Amniotic stem cell (primary cell): ENCODE measurements at places on chromosomes 3 and 15.
A peak's percentile ranks its signal among the peaks of the same experiment; 100 is the strongest.

DNA sequence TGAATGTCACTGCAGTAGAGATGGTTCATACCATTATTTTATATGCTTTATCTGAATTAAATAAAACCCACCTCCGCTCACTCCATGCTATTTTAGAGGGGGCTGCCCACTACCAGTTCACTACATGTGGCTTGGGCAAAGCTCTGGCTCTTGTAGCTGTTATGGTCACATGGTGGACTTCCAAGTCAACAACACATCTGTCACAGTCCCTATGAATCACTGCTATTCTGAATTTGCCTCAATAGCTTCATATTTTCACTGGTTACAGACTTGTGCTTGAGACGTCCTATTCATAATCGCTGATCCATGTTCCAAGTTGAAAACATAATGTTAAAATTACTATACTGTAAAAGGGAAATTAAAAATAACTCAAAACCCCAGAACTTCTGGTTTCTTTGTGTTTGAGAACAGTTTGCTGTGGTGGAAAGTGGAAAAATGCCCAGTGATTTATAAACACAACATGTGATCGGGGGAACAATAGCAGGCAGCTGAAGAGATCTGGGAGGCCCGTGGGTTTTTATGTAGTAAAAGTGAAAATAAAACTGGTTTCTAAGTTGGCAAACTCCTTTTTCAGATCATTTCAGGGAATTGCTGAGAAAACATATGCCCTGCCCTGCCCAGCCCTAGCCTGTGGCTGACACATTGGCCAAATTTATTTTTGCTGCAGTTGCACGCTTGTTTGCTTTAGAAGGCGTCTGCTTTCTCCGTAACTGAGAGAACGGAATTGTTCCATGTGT is 128.8 kb upstream of the PRR23C start:
- no peak for DNase-seq

GRCh38 chr3:48738144-48738536 is 21.1 kb upstream of the IP6K2 start:
- DNase-seq: no peak

GRCh38 chr3:105093371-105094252 is 273.1 kb upstream of the ALCAM start:
- DNase-seq: no peak

DNA sequence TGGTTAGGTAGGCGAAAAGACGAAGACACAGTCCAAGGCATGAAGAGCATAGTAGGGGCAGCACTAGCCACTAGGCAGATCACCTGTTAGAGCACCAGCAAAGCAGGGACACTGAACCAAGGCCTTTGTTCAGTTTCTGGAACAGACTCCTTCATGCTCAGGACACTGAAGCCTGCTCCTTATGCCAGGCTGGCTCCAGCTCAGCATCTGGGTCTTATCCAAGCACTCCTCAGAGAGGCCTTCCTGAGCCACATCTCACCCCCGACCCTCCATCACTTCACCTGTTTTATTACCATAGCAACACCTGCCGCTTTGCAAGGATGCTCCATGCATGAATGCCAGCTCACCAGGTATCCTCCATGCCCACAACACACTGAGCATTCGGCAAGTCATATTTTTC is 206.3 kb upstream of the CHRNA7 start:
- DNase-seq: no peak

DNA sequence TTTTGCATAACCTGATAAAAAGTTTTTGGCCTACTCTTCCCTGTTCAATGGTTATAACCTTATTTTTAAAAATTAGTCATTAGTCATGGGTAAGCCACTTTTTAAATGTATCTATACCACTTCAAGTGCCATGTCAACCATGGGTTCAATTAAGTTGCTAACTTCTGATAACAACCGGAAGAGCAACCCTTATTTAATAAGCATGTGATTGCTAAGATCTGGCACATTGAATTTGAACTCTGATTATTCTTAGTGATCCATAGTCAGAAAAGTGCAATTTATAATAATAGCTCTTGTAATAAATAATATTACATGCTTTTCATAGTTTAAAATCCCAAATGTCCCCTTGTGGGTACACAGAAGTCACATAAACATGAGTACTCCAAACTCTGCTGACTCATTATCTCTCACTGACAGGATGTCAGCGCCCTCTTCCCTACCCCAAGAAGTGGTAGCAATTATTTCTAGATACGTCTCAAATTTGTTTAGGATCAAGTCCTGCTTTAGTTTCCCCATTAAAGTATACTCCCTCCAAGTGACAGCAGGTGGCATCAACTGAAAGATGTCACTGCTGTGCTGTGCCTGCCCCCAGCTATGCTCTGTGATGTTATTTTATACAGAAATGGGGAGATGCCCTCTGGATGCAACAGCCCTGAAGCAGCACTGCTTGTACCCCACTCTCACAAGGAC is 18.6 kb downstream of the SAMD7 start:
- DNase-seq: no peak

DNA sequence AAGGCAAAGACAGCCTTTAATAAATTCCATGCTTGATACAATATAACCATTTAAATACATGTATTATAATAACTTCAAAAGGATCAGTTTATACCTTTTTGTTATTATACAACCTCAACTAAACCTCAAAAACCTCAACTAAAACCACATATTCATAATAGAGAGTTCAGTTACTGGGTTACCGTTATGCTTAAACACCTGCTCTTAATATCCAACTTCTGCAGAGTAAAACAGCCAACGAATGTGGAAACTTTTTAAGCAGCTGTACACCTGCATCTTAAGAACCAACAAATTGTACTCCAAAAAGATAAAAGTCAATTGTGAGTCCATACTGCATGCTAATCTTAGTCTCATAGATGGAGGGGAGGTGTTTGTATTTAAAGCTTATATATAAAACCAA is 53.5 kb downstream of the TFDP2 start:
- no peak for DNase-seq

GRCh38 chr15:89575656-89576416 is 567 bp downstream of the TICRR start:
- DNase-seq: no peak

- no peak for DNase-seq
Measured at GRCh38 chr3:137075020-137075419, 117.2 kb downstream of the IL20RB start.

- no peak for DNase-seq
Measured at GRCh38 chr15:35244227-35244626, 159.1 kb upstream of the NANOGP8 start.

- DNase-seq: no peak
Measured at GRCh38 chr3:86801066-86801465, 189.9 kb downstream of the VGLL3 start.

DNA sequence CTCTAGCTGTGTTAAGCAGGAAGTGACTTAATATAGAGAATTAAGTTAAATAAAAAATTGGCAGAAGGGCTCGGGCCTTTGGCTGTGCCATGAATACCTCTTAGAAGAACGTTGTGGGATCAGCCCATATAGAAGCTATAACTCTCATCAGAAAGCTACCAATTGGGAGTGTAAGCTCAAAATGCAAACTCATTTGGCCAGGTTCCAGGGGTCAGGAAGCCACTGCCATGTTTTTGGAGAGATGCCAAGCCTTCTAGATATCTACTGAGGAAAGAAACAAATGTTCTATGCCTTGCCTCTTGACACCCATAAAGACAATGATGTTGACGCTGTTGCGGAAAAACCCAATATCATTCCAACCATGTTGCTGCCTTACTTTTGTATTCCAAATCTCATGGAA is 475.2 kb upstream of the TGFBR2 start:
- DNase-seq: no peak

DNA sequence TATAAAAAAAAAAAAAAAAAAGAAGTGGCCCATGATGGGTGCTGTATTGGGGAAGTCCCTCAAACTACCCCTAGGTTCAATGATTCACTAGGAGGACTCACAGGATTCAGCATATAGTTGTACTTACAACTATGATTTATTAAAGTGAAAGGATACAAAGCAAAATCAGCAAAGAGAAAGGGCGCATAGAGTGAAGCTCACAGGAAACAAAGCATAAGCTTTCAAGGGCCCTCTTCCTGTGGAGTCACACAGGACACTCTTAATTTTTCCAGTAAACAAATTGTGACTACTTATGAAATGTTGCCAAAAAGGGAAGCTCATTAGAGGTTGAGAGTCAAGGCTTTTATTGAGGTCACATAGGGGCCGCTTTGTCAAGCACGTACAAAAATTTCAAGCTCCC is 153.7 kb upstream of the GAP43 start:
- no peak for DNase-seq

DNA sequence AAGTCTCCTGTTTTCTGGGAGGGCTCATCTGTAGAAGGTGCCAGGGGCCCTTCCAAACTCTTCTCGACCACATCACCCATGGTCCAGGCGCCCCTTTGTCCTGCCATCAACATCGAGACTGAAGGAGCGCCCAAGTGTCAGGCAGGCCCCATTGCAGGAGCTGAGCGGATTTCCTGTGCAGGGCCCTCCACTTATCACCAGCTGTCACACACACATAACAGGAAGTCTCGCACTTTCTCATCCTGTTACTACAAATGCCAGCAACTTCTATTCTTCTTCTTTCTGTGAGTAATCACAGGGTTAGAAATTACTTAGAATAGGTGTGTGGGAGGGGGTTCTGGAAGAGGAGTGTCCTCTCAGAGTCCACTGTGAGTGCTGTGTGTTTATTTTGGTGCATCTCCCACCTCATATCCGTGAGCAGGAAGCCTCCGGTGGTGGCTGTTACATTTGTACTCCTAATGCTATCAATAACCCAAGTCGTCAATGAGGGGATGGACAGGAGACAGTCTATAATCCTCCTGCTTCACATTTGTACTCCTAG is at the start of gene KLHL6:
TSS of gene KLHL6 (minus strand) at position 166 of the 541 bp plus-strand sequence. CDS start at position 113, 53 bp downstream.
- DNase-seq: no peak

GRCh38 chr3:18422972-18423371 is 2.2 kb downstream of the SATB1 start:
- no peak for DNase-seq

DNA sequence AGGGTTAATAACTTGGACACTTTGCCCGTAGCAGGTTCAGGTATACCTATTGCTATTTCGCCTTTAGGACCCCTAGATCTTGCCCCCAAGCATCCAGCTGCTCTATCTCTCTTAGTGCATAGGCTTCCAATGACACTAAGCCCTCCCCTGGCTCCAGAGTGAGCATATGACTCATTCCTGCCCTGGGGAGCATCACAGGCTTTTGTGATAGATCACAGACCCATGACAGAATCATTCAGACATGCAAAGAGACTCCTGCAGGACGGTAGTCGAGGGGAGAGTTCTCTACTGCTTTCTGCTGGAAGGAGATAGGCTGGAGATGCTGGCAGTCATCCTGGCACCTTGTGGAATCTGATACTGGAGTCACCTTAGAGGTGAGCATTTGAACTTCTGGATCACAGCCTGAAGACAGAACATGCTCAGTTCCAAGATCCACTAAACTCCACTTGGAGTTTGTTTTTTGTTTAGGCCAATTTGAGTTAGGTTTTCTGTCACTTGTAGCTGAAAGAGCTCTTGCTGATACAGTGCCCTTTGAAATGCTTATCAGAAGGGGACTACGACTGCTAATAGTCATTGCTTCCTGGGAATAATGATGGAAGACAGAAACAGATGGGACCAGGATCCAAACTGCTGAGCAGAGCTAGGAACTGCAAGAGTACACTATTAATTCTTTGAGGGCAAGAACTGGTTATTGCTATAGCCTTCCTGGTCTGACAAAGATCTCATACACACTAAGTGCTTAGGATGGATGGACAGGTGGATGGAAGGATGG is 11.0 kb downstream of the LYSMD2 start:
- DNase-seq: peak; percentile 90

- no peak for DNase-seq
Measured at GRCh38 chr3:80366808-80367548, 599.2 kb upstream of the ROBO1 start.

DNA sequence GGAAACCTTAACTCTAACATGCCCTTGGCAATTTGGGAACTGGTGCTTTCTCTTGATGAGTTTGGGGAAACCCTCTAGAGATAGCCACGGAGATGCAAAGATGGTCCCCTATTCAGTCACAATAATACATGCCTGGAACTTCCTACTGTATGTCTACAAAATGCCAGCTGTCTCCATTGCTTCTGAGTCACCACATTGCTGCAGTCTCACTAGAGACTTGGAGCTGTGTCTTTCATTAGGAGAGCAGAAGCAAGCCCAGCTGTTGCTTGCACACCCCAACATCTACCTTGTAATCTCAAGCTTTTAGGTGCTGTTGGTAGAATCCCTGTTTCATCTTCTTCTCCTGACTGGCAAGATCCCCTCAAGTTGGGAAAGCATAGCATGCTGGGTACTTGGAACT is 261.0 kb downstream of the ADAMTSL3 start:
- no peak for DNase-seq

- DNase-seq: no peak
Measured at GRCh38 chr3:130258532-130258952, 86.9 kb upstream of the COL6A5 start.

DNA sequence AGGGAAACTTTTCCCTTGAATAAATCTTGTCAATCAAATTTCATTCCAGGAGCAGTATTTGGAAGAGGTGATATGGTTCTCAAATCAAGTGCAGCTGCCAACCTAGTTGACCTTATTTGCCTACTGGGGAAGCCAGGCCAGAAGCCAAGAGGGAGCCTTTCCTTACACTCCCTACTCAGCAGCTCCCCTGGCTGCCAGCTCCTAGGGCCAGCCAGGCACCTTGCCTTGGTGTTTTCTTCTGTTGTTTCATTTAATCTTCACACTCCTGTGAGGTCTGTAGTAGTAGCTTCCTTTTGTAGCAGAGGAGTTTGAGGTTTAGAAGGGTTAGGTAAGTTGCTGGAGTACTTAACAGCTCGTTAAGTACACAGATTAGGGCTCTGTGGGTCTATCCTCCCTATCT is 22.6 kb downstream of the MKRN2OS start:
- DNase-seq: no peak

DNA sequence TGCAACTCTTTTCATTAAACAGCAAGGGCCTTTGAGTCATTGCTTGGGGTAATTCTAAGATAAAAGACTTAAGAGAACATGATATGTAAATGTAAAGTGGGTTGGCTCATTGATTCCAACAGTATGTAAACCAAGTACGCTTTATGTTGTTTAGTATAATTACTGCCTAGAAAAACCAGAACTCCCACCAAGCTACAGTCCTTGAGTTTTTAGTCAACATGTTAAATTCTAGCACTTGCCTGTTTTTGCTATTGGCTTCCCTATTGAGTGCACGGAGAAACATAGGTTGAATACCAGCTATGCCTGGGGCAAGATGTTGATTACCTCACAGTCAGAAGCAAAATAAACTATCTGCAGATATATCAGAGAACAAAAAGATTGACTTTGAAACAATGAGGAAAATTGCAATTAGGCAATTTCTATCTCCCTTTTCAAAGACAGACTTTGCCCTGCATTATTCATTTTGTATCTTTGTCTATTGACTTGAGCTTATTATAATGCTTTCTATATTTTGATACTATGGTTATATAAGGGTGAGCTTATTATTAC is 179.3 kb downstream of the ZPLD1 start:
- DNase-seq: no peak

- DNase-seq: no peak
Measured at GRCh38 chr15:63918317-63918672, 84.5 kb upstream of the HERC1 start.
